Tibial artery (tissue), 4 donors: ENCODE measurements at places on chromosomes 16 and 17.

GRCh38 chr17:39804839-39805238 is 59.3 kb downstream of the IKZF3 start:
- DNase-seq: no peak

DNA sequence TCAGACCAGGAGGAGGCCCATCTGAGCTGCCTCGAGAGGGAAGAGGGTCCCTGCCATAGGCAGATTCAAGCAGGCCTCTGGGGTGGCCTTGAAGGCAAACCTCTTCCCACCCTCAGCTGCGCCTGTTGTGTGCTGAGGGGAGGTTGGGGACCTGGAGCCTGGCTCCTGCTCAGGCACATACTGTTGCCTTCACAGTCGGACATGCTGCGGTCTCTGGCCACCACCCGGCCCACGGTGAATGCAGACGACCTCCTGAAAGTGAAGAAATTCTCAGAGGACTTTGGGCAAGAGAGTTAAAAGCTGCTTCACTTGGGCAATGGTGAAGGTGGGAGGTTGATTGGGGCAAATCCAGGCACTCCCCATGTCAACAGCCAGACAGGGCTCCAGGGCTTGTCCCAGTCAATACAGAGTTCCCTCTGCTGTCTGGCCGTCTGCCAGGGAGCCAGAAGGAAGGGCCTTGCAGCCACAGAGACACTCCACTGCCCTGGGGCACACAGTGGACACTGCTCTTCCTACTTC is 6.3 kb downstream of the PDF start:
- DNase-seq: no peak

GRCh38 chr17:17468217-17469010 is 8.4 kb upstream of the MED9 start:
- no peak for DNase-seq

GRCh38 chr17:77314601-77315000 is 173.8 kb downstream of the SEC14L1 start:
- no peak for DNase-seq

GRCh38 chr17:5772720-5773119 is 188.4 kb upstream of the NLRP1 start:
- DNase-seq: no peak

GRCh38 chr17:15143524-15143923 is 121.6 kb downstream of the PMP22 start:
- DNase-seq: no peak

- DNase-seq: no peak
These were observed 4.4 kb downstream of the SMARCD2 start for GRCh38 chr17:63837962-63838600.

- no peak for DNase-seq
These were observed 24.5 kb downstream of the WDR45B start for GRCh38 chr17:82623707-82624106.

- DNase-seq: no peak
These were observed 14.1 kb upstream of the FOXJ1 start for GRCh38 chr17:76154936-76155845.

GRCh38 chr16:85282842-85283241 is 170.6 kb upstream of the CIBAR2 start:
- no peak for DNase-seq

- DNase-seq: no peak
These were observed 11.7 kb upstream of the COTL1 start for GRCh38 chr16:84629580-84629979.

- no peak for DNase-seq
These were observed 57.1 kb downstream of the CYTH1 start for GRCh38 chr17:78724999-78725398.

DNA sequence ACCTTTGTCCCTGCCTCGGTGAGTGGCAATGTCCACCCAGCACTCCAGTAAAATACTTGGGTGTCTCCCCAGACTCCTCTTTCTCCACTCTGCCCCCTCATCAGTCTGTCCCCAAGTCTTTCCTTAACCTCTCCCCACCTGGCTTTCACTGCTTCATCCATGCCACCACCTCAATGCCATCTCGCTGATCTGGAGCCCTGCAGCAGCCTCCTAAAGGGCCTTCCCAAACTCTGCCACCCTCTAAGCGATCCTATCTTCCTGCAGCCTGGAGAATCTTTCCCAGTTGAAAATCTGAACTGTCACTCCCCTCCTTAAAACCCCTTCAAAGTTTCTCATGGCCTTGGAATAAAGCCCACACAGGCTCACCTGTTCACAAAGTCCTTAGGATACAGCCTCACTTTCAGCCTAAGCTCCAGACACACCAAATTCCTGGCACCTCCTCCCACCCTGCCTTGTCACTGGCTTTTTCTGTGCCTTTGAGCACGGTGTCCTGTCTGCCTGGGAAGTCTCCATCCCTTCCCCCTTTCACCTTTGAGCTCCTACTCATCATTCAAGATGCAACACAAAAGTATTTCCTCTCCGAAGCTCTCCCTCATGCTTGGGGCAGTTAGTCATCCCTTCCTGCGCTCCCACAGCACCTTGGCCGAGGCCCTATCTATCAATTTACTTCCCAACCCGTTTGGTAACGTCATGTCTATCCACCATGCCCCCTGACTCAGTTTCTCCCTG is 2.8 kb downstream of the WNK4 start:
- no peak for DNase-seq

GRCh38 chr16:21263640-21264570 is 14.2 kb downstream of the CRYM start:
- no peak for DNase-seq

- DNase-seq: no peak
These were observed 16.0 kb downstream of the RNF43 start for GRCh38 chr17:58401287-58401686.

DNA sequence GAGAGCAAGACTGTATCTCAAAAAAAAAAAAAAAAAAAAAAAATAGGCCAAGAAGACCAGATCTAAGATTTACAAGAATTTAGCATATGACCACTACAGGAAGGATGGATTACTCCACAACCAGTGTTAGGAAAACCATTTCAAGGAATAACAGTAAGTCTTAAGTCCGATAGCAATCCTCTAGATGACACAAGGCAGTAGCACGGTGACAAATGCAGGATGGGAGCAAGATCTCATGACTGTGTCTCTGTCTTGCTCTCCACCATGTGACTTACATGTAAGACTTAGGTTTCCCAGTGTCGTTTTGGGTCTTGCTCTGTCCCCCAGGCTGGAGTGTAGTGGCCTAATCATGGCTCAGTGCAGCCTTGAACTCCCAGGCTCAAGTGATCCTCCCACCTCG is 27.8 kb downstream of the C16orf96 start:
- no peak for DNase-seq

DNA sequence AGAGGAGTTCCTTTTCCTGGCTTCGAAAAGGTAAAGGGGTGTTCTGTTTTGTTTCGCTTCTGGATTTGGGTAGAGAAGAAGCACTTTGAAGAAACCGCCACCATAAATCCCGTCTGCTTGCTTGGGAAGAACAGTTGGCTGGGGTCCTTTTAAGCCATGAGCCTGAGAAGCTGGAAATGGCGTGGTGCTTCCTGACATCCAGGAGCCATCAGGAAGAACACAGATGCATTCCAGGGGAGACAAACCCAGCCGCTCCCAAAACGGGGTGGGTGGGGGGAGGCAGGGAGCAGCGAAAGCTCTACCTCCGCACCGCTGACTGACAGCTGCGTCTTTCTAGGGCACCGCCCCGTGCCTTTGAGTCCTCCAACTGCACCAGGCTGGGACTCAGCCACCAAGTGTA is 91.6 kb downstream of the ZDHHC7 start:
- no peak for DNase-seq

DNA sequence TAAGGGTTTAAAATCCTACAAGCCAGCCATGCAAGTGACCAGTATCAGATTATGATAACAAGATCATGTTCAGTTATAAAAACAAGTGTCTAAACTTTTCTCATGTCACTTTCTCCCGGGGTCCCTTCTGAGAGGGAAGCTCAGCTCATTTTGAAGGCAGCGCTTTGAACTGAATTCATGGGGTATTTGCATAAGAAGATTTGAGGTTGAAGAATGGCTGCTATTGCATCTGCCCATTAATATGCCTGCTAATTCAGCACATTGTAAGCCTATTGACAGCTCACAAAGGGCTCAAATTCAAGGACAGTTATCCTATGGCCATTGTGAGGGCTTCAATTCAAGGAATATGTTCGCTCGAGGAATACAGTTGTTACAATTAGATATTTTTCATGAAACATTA is 290.2 kb upstream of the IRX3 start:
- DNase-seq: no peak

DNA sequence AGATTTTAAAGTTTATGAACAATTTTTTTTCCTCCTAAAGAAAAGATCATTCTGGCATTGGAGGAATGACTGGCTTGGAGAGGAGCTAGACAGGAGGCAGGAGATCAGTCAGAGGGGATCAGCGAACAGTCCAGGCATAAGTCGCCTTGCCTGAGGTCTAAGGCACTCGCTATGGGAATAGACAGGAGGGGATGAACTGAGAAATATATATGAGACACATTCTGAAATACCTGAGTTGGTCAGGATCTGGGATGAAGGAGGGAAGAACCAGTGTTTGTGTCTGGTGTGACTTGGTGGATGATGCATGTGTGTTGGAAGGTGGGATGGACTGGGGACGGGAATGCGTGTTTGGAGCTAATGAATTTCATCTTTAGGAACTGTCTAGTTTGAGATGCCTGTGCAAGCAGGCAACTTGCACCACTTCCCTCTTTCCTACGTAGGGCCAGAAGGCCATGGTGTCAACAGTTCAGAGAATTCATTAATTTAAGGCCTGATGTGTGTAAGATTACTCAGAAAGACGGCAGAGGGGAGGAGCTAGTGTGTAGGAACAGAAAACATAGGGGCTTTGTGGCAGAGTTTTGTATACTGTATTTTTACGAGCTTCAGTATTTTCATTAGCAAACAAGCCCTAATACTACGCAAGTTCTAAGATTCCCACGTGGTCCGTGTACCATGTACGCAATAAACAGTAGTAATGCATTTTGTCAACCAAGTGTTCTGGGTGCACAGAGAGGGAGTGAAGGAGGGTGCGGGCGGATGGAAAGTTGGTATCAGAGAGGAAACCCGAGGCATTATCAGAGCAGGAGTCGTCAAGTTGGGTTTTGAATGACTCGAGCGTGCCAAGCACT is 825 bp downstream of the HEATR6 start:
- no peak for DNase-seq

GRCh38 chr17:48047113-48047740 is 932 bp upstream of the NFE2L1 start:
- DNase-seq: no peak

DNA sequence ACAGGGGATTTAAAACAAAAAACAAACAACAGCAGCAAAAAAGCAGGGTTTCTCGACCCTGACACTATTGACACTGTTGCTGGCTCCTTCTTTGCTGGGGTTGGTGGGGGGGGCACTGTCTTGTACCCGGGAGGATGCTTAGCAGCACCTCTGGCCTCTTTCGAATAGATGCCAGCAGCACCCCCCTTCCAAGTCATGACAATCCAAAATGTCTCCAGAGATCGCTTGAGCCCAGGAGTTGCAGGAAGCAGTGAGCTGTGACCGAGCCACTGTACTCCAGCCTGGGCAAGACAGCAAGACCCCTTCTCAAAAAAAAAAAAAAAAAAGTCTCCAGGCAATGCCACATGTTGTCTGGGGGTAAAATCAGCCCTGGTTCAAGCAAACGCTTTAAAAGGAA is 20.3 kb downstream of the SERPINF1 start:
- no peak for DNase-seq

GRCh38 chr16:85536411-85537330 is 76.5 kb upstream of the GSE1 start:
- no peak for DNase-seq

DNA sequence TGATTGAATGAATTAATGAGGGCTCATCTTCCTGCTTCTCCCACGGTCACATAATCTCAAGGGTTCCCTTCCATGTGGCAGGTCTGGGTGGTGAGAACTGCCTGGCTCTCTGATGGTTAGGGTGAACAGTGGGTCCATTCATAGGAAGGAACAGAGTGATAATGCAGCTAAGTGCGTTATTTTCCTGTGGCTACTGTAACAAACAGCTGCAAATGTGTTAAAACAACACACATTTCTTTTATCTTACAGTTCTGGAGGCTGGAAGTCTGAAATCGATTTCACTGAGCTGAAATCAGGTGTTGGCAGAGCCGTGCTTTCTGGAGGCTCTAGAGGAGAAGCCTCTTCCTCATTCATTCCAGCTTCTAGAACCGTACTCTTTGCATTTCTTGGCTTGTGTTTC is 95.3 kb downstream of the BMERB1 start:
- no peak for DNase-seq

DNA sequence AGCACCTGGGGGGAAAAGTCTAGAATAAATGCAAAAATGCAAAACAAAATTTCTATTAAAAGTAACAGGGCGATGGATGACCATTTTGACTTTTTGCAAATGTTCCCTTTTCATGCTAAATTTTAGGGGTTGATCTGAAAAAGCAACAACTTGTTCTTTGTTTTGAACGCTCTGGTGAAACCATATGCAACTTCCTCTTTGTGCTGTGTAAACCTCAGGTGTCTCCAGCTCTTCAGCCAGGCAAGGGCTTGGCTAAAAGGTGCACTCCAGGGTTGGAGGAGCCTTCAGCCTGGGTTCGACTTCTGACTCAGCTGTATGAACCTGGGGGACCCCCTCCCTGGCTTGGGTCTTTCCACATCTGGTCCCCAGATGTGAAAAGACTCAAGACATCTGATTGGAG is 9.5 kb downstream of the IRF8 start:
- DNase-seq: no peak

DNA sequence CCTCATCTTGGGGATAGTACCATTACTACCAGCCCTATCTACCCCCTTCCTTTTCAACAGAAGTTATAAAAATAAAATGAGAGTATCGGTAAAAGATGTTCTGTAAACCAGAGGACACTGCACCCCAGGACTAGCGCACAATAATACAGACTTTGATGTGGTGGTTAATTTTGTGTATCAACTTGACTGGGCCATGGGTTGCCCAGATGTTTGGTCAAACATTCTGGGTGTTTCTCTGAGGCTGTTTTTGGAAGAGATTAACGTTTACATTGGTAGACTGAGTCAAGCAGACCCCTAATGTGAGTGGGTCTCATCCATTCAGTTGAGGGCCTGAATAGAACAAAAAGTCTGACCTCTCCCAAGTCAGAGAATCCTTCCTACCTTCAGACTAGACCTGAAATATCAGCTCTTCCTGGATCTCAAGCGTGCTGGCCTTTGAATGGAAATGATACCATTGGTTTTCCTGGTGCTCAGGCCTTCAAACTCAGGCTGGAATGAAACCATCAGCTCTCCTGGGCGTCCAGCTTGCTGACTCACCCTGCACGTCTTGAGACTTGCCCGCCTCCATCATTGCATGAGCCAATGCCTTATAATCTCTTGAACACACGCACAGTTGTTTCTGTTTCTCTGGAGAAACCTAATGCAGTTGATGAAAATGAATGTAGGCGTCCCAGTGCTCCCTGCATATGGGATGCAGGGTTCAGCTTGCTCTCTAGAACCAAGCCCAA is 10.1 kb downstream of the MRM1 start:
- no peak for DNase-seq
